ENCODE measurements at places on chromosomes 1 and 21.

DNA sequence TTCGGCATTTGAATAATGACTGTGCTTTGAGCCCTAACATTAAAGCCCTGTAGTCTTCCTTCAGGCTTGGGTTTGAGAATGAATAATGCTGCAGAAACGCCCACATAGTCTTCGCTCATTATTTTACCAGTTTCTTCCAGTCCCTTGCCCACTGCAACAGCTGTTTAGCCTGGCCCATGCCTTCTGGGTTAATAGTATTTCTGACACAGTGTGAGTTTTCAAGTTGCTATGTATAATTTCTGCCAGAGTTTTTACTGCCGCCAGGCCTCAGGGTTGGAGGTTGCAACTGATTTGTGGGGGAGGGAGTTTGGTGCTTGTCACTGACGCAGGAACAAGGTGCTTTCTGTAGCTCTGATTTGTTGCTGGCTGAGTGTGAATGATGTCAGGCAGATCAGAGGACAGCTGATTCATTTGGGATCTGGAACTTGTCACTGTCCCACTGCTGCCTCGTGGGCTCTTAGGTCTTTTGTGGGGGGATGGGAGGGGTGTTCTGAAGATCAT, 109.8 kb downstream of the MAST2 start:
- DNase-seq, result no peak

DNA sequence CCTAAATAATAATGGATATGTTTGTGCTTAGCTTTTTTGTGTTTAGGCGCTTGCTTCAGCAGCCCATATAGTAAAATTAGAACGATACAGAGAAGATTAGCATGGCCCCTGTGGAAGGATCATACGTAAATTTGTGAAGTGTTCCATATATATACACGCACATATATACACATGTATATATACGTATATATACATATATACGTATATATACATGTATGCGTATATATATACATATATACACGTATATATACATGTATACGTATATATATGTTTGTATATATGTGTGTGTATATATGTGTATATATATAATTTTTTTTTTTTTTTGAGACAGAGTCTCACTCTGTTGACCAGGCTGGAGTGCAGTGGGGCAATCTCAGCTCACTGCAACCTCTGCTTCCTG, 17.4 kb downstream of the SNX27 start:
- no peak for DNase-seq

DNA sequence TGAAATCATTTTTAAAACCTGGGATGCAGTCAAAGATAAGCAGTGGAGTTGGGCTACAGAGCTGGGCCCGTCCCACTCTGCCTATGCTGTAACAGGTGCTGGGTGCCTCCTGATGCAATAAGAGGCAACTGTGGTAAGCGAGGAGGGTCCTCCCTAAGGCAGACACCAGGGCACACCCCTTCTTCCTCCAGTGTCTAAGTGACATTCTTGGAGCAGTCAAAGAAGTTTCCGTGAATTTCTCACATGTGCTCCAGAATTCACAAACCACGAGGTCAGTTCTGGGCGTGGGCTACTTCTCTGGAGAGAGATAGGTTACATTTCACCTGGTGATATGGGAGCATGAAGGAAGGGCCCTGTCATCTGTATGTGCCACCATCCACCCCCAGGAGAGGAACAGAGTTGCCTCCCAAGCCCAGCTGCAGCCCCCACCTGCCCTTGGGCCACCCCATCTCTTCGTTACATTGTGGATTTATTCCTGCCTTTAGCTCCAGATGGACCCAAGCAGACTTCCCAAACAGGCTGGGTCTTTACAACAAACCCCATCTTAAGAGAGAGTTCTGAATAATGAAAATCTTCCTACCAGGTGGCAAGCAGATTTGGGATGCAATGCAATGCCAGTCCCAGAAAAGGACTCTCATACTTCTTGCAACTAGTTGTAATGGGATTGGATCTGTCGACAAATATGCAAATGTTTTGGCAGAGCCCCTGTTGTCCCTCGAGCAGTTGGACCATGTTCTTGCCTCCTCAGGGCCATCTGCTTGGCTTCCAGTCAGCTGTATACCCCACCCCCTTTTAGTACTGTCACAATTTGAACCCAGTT, 82.5 kb upstream of the CNTN2 start:
- DNase-seq, result no peak

GRCh38 chr1:98393719-98394118, 267.8 kb upstream of the SNX7 start:
- DNase-seq, result no peak

DNA sequence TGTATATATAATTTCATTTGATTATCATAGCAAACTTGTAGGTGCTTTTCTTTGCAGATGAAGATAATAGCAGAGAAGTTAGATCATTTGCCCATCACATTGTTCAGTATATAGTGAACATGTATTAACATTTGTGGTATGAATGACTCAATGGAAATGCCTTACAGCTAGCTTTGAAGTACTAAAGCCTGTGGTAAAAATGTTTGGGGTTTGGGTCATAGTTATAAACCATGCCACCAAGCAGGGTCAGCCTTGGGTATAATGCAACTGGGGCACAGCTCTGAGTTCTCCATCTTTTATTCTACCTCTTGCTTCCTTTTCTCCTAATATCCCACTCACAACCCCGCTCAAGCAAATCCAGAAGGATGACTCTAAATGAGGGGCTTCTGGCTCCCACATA, 141.6 kb downstream of the KCNT2 start:
- DNase-seq, result no peak

DNA sequence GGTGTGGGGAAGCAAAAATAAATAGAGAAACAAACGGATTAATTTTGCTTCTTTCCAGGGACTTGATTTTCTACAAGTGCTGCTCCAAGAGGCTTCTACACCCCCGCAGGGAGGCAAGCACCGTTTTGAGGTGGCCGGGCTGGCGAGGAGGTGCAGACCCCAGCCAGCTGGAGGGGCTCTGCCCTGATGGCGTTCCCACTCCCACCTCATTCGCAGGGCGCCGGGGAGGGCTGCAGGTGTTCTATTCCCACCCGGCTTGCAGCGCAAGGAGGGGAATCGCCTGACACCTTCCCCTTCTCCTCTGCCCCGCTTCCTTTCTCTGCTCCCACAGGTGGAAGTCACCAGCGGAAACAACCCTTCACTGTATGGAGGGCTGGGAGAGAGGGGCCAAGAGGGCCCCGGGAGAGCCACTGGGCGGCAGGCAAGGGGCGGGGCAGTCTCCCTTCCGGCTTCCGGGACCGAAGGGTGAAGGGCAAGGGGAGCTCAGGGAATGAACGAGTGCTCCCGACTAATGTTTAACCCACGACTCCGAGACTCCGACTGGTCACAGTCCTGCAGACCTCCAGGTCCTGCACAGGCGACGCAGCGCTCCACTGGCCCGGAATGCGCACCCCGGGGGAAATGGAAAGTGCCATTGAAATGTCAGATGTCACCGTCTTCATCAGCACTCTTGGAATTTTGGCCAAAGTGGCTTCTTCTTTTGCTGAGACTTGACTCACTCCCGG, 29.1 kb downstream of the TEX35 start:
- peak; percentile 37 for DNase-seq

- DNase-seq, result no peak
Observed at GRCh38 chr1:29802181-29803068, 566.1 kb downstream of the PTPRU start.
